Kidney capillary endothelial cell (primary cell): ENCODE measurements at places on chromosomes 2 and 18.

- peak; percentile 91 for DNase-seq
Measured at GRCh38 chr2:10448576-10449485, 704 bp upstream of the ODC1 start.

GRCh38 chr2:75173740-75174139 lies 25.6 kb downstream of the TACR1 start:
- DNase-seq = no peak

GRCh38 chr18:44507729-44508325 lies 172.9 kb upstream of the SETBP1 start:
- DNase-seq = peak; percentile 27

DNA sequence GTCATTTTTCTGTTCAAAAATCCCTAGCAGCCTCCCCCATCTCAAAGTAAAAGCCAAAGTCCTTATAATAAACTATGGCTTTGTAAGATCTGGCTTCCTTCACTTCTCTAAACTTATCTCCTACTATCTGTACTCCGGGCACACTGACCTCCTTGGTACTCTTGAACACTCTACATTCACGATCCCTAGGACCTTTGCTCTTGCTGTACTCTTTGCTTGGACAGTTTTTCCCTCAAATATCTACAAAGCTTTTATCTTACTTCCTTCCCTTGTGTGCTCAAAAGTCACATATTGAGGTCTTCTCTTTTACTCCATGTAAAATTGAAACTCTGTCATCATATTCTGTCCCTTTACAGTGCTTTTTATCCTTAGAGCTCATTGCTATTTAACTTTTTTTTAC lies 616.6 kb downstream of the IRS1 start:
- DNase-seq = no peak

GRCh38 chr2:190533175-190533967 lies 1.2 kb downstream of the NEMP2 start:
- no peak for DNase-seq

GRCh38 chr2:9769171-9770005 lies 73.9 kb upstream of the TAF1B start:
- no peak for DNase-seq

- DNase-seq = no peak
Measured at GRCh38 chr2:179332903-179333302, 68.3 kb upstream of the SESTD1 start.

DNA sequence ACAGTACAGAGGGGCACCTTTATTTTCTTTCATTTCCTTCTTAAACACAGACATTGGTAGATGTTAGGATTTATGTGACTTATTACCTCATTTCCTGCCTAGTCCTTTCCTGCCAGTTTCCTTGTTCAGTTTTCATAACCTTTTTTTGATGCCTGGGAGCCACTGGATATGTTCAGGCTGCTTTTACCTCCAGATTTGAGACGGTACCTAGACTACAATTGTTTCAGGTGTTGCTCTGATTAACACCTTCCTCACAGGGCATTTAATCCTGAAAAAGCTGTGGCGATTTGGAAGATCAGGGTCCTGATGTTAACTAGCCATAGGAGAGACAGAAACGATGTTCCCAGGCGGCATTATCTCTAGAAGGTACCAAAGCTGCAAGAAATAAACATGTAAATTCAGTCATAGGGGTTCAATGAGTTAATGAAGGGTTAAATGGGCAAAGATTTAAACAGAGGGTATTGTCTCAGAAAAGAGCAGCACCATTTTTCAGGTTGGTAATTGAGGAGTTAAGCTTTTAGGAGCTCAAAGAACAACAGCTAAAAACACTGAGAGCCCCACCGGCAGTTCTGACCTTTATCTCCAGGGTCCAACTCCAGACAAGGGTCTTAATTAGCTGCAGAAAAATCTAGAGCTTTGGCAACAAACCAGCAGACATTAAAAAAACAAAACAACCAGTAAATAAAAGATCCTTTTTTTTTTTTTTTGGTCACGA lies 93.3 kb downstream of the HRH4 start:
- DNase-seq = no peak

- DNase-seq = no peak
Measured at GRCh38 chr2:10096641-10097040, 16.4 kb upstream of the CYS1 start.
